ENCODE measurements at places on chromosomes 7 and 10.

DNA sequence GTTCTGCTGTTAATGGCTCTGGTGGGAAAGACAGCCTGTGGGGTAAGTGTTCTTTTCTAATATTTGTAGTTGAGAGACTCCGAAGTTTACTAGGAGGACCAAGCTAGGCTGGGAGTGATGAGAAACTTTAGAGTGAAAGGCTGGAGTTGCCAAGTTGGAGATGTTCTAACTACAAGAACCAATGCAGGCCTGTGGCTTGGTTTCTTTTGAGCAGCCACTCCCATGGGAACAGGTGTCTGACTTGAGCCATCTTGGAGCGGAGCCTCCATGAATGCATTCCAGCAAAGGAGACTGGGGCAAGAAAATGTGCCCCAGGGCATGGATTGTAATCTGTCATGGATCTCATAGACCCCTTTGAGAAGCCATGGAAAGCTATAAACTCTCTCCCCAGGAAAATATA, 296 bp downstream of the HABP2 start:
- DNase-seq: no peak

- no peak for DNase-seq
Measured at GRCh38 chr10:4511509-4511908, 314.5 kb upstream of the AKR1E2 start.

DNA sequence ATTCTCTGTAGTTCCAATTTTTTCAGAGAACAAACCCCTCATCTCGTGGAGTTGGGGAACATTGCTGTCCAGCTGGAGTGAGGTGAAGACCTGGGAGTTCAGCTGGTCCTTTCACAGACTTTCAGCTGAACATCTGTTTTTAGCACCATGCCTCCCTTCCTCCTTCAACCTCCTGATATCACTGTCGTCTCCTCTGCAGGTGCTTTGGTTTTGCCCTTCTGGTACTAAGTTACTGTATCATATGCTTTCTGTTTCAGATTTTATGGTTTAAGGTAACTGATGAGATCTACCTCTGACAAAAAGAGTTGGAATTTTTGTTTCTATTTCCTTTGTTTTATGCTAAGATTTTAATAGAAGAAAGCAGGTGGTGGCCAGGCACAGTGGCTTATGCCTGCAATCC, 102.9 kb downstream of the ZNF438 start:
- no peak for DNase-seq

DNA sequence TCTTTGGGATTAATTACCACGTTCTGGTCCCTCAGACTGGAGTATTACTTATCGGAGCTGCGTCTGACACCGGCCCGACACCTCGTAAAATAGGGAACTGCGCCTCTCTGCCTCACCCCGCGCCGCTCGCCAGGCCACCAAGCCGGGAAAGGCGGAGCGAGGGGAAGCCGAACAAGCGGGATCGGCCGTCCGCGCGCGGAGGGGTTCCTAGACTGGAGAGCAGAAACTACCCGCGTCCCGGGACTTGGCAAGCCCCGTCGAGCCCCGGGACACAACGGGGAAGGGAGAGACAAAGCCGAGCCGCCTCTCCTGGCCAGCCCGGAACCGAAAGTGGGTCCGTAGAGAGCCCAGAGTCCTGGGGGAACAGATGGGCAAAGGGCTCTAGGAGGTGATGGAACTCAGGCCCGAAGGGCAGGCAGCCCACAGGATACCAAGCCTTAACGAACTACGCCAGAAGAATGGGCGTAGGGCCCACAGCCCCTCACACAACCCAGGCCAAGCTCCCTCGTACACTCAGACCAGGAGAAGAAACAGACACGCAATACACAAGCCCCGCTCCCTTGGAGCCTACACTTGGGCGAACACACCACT, 6.5 kb downstream of the LBX1 start:
- no peak for DNase-seq

DNA sequence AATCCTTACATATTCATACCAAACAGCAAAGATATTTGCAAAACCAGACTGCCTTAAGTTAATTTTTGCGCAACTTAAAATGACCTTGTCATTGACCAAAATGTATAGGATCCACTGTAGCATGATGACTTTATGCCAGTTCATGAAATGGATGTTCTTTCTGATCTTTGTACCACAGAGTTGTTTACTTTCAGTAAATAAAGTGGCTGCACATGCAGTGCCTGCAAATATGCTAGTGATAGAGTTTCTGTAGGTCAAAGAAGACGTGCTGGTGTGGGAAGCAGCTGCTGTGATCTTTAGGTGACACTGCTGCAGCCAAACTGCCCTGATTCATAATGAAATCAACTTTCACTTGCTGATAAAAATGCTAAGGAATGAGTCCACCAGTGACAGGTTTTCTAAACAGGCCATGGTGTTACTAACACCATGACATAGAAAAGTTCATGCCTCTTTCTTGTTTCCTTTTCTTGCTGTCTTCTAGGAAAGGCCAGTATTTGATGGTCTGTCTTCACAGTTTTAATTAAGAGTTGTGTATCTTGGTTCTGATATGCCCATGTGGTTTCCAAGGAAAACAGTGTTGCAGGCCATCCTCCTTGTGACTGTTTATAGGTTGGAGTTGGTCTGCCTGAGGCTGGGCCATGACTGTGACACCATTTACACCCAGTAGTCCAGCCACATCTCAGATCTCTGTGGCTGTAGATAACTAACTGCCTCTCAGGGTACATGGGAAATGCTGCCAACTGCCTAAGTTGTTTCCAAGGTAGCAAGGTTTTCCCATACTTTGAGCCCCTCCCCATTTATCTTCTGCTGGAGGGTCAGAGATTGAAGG, 62.5 kb downstream of the INSYN2A start:
- DNase-seq: no peak

DNA sequence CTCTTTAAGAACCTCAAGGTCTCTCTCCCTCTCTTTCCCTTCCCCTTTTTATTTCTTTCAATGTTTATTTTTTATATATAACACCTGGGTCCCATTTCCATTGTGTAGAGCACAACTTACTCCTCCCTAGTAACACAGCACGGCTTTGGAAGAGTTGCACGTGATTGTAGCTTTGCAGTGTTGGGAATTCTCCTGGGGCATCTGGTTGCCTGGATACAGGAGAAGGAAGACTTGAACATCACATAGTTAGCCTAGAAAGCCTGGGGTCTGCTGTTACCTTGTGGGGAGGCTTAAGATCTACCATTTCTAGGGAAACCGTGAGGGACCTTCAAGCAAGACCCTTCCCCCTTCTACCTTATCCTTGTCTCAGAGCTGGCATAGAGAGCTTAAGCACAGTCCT, 41.1 kb upstream of the NFKB2 start:
- DNase-seq: no peak

DNA sequence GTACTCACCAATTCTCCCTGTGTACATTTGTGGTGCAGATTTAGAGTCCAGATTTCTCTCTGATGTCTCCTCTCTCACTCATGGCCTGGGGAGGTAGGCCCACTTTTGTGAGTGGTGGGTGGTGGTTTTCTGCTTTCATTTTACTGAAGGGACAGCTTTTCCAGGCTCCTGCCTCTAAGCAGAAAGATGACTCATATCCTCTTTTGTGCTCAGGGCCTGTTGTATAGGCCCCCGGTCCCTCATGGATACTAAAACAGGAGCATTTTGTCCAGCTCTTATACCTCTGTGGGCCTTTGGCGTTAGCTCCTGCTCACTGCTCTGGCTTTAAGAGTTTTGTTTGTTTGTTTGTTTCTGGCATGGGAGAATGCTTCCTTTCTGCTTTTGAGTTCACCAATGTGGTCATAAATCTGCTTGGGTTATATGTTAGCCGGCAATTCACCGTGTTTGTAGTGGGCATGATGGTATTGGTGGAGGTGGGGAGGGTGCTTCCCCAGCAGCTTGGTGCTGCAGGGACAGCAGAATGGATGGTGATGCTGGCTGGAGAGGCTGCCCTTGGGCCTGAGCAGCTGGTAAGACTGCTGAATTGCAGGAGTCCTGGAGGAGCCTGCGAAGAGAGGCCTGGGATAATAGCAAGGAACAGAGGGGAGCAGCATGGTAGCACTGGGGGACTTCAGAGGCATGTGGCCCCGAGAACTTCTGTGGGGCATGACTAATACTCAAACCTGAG, 468.7 kb downstream of the RPS24 start:
- no peak for DNase-seq

DNA sequence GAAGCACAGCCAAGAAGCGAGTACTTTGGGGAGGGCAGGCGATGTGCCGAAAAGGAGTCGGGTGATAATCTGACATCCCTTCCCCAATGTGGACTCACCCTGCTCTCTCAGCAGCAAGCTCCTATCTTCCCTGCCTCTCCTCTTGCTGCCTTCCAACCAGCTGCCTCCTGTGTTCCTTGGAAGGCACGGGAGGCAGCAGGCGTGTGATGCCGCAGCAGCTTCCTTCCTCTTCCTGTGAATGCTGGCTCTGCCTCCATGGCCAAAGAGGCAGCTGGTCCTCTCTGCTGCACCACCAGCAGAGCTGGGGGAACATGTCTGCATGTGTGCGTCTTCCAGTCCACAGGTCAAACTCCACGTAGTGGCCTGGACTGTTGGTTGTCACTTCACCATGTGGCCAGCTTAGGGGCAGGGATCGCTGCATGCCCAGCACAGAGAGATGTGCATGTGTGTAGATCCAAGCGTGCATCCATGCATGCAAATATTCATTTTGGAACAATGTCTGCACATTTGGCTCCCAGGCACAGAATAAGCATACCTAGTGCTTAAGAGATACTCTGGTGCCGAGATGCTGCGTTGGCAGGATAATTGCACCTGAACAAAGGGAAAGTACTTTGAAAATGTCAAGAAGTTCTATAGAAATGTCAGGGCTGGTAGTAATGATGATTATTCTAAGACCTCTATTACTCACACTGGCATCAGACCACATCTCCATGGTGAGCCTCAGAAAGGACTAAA, 499.8 kb downstream of the PLXNA4 start:
- no peak for DNase-seq
